T-helper 2 cell treated with Interferon-gamma antibody and Interleukin-4, amounts not matched to agents 100 ng/mL and 5 ng/mL, for 36 hours (primary cell): ENCODE measurements at places on chromosomes 12 and 14. TPM values are rescaled to one million over a fixed set of nuclear protein-coding genes. Genes with fewer than 3 reads are reported as not detected.

The USP44 gene
- 2.9 and 4.9 TPM in 2 replicates for total RNA-seq

The SLCO1B1 gene
- not detected in 2 replicates for total RNA-seq

The AHSA1 gene
- 217 and 245 TPM in 2 replicates for total RNA-seq

The HOXC13 gene
- total RNA-seq = not detected in 2 replicates

The TSPAN11 gene
- not detected in 2 replicates for total RNA-seq

The RILPL2 gene
- 7.1 and 7.5 TPM in 2 replicates for total RNA-seq

The AICDA gene
- total RNA-seq = not detected in 2 replicates

The ANAPC7 gene
- total RNA-seq = 69.7 and 70.7 TPM in 2 replicates

The LRRK2 gene
- total RNA-seq = 0.14 TPM in 1 of 2 replicates, not detected in the other

The KRT78 gene
- total RNA-seq = not detected in 2 replicates

The ADAMTS20 gene
- not detected in 2 replicates for total RNA-seq

The OR11H12 gene
- not detected in 2 replicates for total RNA-seq
